Inflammatory macrophage (primary cell): ENCODE measurements at places on chromosomes 6 and 20.

DNA sequence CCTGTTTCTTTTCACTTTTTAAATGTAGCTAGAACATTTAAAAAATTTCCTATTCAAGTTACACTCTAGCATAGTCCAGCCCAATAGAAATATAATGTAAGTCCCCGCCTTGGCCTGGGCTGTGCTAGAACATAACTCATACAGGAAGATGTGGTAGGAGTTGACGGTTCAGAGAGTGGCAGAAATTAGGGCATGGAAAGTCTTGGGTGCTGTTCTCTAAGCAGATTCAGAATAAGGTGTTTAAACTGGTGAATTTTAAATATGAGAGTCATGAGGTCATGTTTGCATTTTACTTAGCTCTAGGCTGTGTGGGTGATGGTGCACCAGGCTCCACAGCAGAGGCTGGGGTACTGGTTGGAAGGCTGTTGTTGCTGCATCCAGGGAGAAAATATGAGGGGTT lies 256.5 kb downstream of the FARS2 start:
- DNase-seq = no peak

DNA sequence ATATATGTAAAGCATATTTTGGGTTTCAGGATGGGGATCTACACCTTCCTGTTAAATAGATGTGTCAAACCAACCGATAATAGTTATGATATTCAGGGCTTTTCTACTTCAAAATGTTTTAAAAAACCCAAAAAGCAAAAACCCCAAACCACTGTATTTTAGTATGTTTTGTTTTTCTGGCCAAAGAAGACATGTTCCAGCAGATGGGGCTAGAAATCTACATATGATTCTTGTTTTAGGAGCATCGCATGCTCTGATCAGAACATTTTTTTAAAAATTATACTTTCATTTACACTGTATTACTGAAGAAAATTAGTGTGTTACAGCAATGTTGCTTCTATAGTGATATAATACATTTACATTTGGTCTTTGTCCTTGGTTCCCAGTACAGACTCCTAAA lies 11.0 kb downstream of the RMND1 start:
- peak; percentile 39 for DNase-seq

GRCh38 chr6:141867767-141868166 lies 265.0 kb upstream of the GJE1 start:
- no peak for DNase-seq

DNA sequence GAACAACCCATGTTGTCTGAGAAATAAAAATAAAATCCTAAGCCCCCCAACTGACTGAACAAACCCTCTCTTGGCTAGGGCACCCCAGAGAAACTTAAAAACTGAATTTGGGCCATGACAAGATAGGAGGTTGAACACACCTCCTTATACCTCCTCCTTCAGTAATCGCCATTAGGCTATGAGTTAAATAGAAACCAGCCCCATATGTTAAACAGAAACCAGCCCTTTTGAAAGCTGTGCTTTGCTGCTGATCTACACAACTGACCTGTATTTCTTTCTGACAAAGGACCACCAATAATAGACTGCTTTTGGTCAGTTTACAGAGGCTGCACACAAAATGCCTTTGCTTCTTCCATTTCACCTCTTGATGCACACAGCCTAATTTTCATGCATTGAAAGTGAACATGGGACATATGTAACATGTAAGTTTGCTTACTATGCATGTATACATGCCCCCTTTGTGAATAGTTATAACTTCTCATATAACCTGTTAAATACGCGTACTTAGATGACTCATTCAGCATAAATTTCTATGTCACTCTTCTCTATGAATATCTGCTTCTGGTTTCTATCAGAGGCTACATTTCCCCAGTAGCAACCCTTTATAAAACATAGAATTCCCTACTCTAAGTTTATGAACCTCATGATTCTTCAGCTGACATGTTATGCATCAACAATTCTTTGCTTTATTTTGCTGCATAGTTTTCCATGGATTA lies 462.9 kb downstream of the COL12A1 start:
- no peak for DNase-seq

DNA sequence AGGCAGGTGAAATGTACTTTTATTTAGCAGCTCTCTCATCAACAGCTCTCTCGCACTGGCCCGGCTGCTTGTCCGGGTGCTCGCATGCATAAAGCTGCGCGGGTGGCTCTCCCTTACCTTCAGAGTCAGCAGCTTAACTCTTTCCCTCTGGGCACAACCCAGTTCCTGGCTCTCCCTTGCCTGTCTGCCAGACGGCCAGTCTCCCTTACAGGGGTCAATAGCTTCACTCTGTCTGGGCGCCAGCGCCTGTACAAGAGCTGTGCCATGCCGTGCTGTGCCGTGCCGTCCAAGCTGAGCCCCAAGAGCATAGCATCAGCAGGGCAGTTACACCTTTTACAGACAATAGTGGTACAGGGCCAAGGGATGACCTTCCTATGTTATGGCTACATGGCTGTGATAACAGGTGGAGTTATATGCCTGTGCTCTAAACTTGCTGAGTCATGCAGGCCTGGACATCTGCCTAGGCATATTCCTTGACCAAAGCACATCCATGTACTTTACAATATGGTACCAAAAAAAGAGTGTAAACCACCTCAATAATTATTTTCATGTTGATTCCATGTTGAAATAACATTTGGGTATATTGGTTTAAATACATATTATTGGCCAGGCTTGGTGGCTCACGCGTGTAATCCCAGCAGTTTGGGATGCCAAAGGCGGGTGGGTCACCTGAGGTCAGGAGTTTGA lies 47.9 kb downstream of the BLTP3A start:
- DNase-seq = no peak
